Bone marrow (tissue), 2 donors: ENCODE measurements at places on chromosomes 2 and 18.
A peak's percentile ranks its signal among the peaks of the same experiment; 100 is the strongest.

DNA sequence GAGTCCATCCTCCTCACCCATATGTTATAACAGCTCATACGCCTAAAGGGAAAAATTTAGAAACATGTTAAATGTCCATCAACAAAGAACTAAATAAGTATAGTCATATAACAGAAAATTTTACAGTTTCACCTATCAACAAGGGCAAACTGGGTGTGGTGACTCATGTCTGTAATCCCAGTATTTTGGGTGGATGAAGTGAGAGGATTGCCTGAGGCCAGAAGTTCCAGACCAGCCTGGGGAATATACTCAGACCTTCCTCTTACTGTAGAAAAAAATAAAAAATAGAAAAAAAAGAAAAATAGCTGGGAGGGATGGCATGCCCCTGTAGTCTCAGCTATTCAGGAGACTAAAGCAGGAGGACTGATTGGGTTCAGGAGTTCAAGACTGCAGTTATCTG, 48.3 kb upstream of the GULP1 start:
- DNase-seq = no peak

DNA sequence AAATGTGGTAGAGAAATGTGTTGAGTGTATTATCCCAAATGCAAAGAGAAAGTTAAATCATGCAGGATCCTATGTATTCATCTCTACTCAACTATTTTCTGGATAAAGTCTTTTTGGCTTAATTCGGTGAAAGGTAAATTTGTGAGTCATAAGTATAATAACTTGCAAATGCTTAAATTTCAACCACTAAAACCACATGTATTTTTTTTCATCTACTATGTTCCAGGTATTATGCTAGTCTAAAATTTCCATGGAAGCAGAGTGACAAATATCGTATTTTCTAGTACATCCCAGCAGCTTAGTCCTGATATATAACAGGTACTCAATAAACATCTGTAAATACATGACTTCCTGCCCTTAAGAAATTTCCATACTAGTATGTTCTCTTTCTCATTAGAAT, 6.2 kb downstream of the ALS2 start:
- no peak for DNase-seq

- DNase-seq = no peak
Observed at GRCh38 chr2:215755641-215756345, 257.6 kb downstream of the MREG start.

GRCh38 chr18:71846716-71847115, 697.4 kb downstream of the CBLN2 start:
- no peak for DNase-seq

DNA sequence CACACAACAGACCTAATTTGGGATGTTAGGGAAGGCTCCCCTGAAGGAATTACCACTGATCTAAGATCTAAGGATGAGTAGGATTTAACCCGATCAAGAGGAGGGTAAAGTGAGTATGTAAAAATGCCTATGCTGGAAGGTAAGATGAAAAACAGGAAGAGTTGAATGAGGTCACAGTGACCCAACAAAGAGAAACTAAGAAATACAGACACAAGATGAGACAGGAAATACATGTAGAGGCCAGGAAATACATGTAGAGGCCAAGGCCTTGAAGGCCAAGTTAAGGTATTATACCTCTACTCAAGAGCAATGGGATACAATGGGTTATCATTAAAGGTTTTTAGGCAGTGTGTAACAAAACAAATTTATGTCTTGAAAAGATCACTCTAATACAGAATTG, 131.6 kb upstream of the TANK start:
- DNase-seq = no peak

DNA sequence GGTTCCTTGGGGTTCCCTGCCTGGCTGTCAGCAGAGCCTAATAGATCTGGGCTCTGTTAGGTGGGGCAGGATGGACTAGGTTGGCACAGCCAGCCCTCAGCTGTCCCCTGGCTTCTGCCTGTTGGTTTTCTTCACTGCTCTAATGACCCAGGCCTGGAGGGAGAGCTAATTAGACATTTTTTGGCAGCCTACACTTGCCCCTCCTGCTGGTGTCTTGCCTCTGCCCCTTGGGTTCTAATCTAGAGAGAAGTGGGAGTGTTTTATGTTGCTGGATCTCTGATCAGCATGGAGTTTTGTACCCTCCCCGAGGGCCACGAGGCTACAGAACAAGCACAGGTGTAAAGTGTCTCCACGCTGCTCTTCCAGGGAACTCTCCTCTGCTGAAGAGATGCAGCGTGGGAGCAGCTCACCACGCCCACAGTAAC, 199.4 kb upstream of the RASGRP3 start:
- no peak for DNase-seq

DNA sequence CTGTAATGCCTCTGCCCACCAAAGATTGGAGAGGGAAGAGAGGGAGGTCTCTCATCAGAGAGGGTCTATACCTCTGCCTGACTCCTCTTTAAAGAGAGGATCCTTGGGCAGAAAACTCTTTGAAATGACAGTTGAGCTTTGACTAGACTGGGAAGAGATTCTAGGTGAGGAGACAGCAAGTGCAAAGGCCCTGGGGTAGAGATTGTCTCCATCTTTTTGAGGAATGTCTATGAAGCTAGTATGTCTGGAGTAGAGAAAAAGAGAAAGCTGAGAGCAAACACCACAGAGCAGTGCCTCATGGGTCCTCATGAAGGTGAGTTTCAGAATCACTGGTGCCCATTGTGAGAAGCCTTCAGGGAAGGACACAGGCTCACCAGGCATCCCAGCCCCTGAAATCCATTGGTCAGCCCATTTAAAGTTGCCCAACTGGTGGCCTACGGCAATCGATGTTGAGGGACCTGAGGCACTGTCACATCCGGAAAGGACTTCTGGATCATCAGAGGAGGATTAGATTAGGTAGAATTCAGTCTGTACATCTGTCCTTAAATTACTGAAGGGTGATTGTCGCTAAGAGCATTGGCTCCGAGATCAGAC, 31.5 kb downstream of the LBH start:
- no peak for DNase-seq

DNA sequence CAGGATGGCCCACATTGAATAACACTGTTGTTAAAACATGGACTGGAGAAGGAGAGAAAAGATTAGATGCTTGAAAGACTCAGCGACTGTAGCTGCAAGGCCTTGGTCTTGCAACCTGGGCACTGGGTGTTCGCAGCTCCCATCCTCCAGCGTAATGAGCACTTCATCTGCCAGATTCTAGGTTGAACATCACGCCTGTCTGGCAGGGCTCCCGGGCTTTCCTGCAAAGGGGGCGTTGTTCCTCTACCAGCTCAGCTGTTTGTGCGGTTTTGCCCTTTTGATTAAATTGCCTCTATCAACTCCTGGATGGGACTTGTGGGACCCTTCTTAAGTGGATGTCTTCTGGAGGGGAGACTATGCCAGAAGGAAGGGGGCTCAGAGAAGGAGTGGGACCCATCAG, 215.4 kb downstream of the KLHL29 start:
- DNase-seq = no peak

GRCh38 chr2:44769349-44770011, 172.0 kb upstream of the SIX3 start:
- no peak for DNase-seq

DNA sequence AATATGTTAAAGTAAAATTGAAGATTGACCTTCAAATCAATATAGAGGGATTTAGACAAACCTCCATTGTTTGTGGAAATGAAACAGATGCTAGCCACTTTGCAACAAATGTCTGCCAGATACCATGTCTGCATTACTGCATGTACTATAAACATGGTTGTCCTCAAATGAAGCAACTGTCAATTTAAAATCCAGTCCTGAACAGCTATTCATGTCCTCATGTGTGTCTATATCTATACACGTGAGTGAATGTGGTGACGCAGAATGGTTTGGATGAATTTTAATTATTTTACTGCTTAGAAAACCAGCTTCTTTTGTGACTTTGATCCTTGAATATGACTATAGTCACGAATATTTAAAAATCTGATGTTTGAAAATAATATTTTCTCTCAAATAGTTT, 71.5 kb downstream of the NYAP2 start:
- no peak for DNase-seq

- DNase-seq = no peak
Observed at GRCh38 chr2:43676322-43677050, at the start of gene C1GALT1C1L. TSS of gene C1GALT1C1L (minus strand) at chr2:43676429. CDS start at chr2:43676322, 107 bp downstream.

DNA sequence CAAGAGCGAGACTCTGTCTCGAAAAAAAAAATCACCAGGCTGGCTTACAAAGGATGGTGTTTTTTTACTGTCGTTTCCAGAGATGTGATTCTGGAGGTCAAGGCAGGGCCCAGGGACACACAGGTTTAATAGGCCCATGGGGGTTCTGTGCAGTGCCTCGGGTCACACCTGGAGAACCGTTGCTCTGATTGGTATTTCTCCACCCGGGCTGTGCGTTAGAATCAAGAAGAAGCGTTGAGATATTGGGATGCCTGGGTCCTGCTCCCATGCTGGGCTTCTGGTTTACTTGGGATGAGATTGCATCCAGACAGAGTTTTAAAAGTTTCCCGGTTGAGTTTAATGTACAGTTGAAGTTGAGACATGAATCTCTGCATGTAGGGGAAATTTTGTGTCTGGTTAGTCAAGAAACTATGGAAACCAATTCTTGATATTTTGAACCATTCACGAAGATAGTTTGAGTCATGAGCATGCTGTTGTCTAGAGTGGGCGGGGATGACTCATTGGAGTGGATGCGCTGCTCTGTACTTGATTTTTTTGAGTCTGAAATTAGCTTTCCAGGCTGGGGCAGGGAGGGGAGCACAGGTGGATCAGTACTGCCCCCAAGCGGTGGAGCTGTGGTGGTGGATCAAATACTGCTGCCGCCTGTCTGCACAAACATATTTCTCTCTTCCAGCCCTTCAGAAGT, 50.1 kb downstream of the GREB1 start:
- DNase-seq = peak; percentile 19
